ENCODE measurements at places on chromosomes 4 and X.

DNA sequence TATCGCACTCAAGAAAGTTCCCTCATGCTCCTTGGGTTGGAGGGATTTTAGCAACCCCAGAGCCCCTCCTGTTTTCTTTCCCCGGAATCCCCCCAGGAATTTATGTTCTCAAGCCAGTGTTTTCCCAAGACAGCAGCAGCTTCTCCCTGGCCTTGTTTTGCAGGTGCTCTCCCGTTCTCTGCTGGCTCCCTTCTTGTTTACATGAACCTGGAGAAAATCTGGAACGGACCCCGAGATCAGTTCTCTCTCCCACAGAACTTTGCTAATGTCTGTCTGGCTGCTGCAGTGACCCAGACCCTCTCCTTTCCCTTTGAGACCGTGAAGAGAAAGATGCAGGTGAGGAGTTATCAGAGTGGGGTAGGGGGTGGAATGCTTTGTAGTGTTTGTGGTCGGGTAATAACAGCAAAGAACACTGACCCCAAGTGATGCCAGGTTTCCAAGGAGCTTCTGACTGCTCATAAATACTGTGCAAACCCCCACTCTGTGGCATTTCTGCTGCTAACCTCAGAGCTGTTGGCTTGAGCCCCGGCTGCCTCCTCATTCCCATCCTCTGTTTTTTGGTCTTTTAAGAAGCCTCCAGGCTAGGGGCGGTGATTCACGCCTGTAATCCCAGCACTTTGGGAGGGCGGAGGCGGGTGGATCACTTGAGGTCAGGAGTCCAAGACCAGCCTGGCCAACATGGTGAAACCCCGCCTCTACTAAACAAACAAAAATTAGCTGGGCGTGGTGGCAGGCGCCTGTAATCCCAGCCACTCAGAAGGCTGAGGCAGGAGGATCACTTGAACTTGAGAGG lies 11.1 kb downstream of the SLC25A43 start:
- DNase-seq: no peak

DNA sequence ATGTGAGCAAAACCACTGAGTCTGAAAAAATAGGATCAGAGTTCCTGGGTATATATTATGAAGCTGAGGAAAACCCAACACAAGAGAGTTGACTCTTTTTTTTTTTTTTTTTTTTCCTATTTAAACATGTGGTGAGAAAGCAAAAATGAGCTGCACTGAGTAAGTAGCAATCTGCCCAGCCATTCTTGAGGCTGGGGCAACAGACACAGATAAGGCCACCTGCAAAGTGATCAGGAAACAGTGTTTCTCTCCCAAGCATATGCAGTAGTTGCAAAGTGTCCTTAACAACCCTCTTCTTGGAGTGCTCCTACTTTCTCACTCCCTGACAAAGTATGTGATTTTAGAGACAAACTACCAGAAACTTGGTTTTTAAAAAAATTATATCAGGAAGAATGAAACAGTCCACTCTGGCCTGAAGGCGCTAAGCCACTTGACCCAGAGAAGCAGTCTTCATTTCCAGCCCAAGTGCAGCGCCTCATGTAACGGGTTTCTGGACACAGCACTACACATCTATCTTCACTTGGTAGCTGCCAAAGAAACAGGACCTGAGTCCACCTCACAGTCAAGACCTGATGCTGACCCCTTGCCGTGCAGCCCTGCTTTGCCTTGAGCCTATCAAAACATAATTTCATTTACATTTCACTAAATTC lies 124.6 kb upstream of the MAP3K15 start:
- no peak for DNase-seq

DNA sequence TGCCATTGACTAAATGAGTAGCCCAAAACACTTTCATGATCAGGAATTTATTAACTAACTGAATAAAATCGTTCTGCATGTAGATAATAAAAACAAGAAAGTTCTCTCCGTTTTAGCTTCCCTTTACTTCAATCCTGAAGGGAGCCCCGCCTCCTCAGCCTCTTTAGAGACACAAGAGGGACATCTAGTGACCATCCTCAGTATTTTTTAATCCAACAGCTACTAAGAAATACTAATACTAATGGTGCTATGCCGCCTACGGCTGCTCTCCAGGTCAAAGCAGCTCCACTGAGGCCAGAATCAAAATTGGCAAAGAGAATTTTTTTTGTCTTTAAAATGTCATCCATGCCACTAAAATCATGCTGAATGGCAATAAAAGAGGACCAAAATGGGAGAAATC lies 3.2 kb upstream of the PCDH19 start:
- DNase-seq: peak; percentile 64

DNA sequence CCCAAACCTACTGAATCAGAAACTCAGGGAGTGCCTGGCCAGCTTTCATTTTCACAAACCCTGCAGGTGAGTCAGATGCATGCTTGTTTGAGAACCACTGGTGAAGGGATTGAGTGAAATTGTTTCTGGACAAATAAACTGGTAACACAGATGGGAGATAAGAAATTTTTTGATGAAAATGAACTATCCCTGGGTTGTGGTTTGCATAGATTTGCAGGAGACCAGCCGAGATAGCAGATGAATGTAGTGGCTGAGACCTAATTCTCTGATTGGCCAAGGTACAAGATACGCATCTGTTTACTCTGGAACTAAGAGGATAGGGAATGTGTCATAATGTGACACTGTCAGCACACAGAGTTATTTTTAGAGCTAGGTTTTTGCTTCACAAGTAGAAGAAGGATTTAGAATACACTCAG lies 117.8 kb upstream of the NOCT start:
- DNase-seq: peak; percentile 85

DNA sequence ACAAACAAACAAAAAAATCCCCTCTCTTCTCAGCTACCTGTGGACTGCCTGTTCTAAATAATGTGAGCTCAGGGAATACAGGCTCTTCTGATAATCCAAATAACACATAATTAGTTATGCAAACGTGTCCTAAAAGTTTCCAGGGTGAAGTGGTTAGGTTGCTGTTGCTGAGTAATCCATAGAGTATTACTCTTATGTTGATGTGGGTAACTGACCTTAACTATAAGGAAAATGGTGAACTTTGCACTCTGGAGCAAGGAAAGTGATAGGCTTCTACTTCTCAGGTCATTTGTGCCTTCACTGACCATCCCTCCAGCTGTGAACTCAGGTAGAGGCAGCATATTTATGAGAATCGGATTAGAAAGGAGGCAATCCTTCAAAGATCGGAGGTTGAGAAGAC lies 19.9 kb downstream of the MSN start:
- no peak for DNase-seq

DNA sequence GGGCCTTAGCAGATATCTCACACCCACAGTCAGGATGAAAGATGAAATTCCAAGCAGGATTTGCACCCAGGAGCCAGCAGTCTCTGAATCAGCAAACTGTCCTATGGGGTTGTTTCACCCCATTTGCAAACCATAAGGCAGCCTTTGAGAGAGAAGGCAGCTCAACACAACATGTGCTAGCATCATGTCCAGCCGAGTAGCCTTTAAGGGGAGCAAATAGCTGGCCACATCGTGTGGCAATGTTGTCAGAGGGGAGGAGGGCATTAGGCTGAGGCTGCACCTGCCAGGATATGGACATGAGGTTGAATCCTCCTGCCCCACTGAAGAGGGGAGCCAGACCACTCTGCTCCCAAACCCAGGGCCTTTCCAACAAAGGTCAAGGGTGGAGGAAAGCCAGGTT lies 20.6 kb upstream of the PJA1 start:
- no peak for DNase-seq

DNA sequence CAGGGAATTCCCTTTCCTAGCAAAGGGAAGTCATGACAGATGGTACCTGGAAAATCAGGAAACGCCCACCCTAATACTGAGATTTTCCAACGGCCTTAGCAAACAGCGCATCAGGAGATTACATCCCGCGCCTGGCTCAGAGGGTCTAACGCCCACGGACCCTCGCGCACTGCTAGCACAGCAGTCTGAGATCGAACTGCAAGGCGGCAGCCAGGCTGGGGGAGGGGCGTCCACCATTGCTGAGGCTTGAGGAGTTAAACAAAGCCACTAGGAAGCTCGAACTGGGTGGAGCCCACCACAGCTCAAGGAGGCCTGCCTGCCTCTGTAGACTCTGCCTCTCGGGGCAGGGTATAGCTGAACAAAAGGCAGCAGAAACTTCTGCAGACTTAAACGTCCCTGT lies 507.7 kb downstream of the ZIC3 start:
- DNase-seq: no peak

DNA sequence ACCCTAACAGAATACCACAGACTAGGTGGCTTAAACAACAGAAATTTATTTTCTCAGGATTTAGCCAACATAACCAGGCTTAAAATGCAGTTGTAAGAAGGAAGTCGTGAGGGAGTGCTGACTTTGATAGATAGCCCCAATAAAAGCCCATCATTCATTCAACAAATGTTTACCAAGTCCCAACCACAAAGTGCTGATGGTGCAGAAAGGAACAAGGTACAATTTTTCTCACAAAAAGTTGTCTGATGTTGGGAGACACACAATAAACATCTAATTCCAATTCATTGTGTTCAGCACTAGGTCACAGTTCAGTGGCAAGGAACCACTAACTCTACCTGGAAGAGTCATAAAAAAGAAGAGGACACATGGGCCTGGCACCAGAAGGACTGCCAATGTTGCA lies 42.2 kb downstream of the AKAP4 start:
- no peak for DNase-seq

GRCh38 chr4:7487998-7488671 lies 53.4 kb upstream of the PSAPL1 start:
- DNase-seq: no peak

- no peak for DNase-seq
Measured at GRCh38 chr4:80053140-80053910, 19.7 kb downstream of the ANTXR2 start.

DNA sequence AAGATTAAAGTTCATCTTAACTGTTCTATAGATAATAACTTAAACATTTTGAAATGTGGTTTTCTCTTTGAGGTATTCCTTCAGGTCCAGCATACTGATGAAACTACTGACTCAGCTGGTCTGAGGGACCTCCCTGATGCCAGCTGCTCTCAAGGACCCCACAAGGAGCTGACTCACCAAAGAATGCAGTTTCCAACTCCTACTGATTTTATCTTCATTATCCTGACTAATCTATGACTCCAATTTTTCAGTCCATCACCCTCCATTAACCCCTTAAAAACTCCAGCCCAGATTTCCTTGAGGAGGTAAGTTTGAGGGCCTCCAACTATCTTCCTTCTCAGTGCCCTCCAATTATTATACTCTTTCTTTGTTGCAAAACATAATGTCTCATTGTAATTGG lies 1.4 kb upstream of the UGT2B4 start:
- no peak for DNase-seq
